ENCODE measurements at places on chromosomes 2 and 18. TPM values are rescaled to one million over a fixed set of nuclear protein-coding genes. Genes with fewer than 3 reads are reported as not detected.

SP140 gene
- total RNA-seq, result 142 TPM

DNA sequence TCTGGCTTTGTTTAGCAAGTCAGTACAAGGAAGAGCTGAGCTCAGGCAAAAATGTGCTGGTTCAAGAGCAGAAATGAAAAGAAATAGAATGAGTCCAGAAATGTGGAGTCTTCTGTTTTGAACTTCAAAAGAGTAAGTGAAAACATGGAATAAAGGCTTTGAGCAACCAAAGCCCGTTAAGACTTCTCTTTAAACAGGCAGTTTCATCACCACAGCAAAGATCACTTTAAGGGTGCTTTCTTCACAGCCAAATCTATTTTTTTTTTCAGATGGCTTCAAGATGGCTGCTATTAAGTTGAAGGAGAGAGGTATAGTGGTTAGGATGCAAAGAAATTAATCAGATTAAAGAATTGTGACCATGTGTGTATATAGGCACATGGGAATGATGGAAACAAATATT lies 2.0 kb upstream of the CHRNA1 start:
- no peak for DNase-seq

DNA sequence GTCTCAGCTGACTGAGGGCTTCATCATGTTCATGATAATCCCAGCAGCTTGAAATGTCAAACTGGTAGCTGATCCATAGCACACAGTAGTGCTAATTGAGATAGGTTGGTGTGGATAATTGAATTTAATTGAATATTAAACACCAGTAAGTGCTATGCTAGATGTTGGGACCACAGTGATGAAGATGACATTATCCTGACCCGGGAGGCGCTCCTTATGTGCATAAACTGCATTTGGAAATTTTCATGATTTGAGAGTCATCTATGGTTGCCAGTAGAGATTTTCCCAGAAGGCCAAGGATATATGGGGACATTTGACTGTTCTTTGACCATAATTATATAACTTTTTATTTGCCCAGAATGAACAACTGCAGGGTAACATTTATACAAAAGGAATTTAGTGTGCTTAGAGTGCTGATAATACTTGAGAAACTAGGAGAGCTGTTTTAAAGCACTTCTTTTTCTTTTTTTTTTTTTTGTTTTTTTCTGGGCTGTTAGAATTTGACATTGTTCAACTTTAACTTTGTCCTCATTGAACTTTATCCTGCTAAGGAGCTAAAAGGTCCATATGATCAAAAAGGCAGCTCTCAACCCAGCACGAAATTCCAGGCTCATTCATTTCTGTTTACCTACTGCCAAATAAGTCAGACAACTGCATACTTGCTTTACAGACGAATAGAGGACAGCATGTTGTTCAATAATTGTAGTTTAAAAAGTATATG lies 242.8 kb downstream of the NEDD4L start:
- no peak for DNase-seq

DNA sequence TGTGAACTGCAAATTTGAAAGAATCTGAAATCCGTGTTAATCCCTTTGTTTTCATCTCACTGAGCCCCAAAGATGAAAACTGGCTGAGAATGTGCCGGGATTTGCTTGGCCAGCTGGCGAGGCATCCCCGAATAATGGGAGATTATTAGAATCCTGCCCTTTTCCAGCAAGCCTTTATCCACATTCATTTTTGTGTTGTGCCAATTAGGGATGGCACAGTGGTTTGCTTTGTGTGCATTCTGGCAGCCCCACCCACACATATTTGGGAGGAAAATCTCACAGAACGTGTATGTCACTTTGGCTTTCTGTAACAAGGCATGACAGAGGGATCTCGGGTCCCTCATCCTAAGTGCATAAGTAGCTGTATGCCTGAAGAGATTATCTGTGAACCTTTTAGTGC lies 405.8 kb upstream of the FAM98A start:
- no peak for DNase-seq

GRCh38 chr2:180473456-180473855 lies 466.4 kb upstream of the CWC22 start:
- DNase-seq, result no peak

Measured in activated CD8-positive, alpha-beta memory T cell treated with anti-CD3 and anti-CD28 coated beads, Interleukin-2, amount 10 ng/mL, durations not matched to agents 7 days and 5 days (primary cell).